ENCODE measurements at places on chromosomes 7 and 10.

GRCh38 chr7:51635775-51636174 is 319.2 kb upstream of the COBL start:
- no peak for DNase-seq

GRCh38 chr10:89426230-89426868 is 12.0 kb downstream of the IFIT5 start:
- no peak for DNase-seq

GRCh38 chr7:120402079-120402767 is 129.2 kb downstream of the KCND2 start:
- no peak for DNase-seq

- DNase-seq: no peak
Measured at GRCh38 chr10:117441361-117441760, 66.1 kb upstream of the PDZD8 start.

DNA sequence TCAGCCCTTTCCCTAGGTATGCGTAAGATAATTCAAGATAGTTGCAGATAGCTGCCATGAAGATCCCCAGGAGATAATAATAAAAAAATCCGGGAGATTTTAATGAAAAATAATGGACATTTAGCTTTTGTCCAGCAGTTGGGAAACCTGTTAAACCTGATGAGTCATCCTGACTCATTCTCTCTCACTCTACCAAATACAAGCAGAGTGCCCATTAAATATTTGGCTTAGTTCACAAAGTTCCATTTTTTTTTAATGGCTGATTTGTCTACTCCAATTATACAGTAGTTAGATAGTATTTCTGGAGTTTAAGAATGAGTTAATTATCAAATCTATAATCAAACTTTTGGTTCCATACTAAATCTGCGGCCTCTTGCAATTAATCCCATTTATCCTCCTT is 2.1 kb upstream of the SHTN1 start:
- DNase-seq: no peak

DNA sequence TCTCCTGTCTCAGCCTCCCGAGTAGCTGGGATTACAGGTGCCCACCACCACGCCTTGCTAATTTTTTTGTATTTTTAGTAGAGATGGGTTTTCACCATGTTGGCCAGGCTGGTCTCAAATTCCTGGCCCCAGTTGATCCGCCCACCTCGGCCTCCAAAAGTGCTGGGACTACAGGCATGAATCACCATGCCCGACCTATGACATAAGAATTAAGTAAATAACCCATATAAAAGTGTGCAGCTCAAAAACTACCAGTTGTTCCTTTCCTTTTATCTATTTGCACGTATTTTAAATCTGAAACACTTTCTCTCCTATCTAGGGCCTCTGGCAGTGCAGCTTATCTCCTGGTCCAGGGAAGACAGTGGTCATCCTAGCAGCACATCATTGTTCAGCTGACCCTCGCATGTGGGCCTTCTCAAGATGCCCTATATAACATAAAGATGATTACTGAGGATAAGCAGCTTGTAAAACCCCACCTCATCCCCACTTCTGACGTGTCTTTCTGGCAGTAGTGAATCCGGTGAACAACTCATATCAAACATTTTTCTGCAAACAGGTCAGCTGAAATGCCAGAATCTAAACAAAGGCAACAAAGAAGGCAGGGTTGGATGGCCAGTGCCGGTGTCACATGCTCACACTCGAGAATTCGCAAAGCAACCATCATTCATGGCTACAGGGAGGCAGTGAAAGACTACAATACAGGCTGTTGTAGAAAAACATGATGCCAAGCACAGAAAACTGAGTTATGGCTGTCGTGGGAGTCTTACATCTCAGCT is 36.0 kb upstream of the KCNIP2 start:
- no peak for DNase-seq

DNA sequence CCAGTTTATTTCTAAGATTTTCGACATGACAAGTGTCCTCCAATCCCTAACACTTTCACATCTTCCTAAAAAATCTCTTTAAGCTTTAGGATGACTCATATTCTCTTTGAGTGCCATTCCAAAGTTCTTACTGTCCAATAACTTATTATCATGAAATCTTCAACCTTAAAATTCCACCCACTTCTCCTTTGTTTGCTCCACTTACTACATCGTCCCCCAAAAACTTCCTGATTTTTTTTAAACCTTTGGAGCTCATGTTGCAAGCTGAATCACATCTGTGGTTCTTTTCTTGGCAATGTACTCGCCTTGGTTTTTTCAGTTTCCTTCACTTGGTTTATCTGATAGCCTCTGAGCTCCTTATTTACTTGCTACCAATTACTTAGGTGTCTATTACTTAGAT is 39.2 kb upstream of the JCAD start:
- no peak for DNase-seq

DNA sequence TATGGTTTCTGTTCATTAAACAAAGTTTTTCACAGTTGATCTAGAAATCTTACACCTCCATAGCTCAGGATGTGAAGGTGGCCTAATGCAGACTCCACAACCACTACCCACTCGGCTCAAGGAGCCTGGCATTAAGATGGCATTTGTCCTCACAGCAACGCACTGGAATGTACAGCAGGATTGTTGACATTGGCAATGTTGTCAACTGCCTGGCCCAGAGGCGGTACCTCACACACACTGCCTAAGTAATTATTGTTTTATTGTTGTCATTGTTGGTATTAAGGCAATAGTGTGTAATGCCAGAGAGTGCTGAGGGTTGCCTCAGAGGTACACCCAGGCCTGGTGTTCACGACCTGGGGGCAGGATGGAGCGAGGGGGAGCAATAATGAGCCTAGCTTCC is 38.3 kb downstream of the LRRC18 start:
- no peak for DNase-seq

DNA sequence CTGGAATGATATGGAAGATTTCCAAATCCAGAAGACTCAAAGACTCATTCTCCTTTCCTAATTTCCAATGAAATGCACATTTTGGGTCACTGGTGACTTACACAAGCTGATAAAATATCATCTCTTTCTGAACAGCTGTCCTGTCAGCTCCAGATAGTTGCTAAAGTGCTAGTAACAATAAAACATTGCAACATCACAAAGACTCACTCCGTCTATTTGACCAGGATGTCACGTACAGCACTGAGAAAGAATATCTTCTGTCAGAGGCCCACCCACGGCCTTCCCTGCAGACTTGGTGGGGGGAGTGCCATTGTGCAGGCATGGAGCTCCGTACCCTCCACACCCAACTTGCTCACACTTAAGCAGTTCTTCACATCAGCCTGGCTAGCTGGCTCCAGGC is 78.9 kb upstream of the EGR2 start:
- no peak for DNase-seq

DNA sequence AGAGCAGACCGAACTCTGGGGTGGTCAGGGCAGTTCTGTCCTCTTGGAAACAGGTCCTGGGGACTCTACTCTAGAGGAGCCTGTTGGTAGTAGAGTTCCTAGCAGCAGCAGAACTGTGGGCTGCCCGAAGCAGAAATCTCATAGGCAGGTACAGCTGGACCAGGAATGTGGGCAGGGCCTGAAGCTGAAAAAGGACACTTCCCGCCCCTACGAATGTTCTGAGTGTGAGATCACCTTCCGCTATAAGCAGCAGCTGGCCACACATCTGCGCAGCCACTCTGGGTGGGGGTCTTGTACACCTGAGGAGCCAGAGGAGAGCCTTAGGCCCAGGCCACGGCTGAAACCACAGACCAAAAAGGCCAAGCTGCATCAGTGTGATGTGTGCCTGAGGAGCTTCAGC is 8.3 kb upstream of the ZNF783 start:
- no peak for DNase-seq

DNA sequence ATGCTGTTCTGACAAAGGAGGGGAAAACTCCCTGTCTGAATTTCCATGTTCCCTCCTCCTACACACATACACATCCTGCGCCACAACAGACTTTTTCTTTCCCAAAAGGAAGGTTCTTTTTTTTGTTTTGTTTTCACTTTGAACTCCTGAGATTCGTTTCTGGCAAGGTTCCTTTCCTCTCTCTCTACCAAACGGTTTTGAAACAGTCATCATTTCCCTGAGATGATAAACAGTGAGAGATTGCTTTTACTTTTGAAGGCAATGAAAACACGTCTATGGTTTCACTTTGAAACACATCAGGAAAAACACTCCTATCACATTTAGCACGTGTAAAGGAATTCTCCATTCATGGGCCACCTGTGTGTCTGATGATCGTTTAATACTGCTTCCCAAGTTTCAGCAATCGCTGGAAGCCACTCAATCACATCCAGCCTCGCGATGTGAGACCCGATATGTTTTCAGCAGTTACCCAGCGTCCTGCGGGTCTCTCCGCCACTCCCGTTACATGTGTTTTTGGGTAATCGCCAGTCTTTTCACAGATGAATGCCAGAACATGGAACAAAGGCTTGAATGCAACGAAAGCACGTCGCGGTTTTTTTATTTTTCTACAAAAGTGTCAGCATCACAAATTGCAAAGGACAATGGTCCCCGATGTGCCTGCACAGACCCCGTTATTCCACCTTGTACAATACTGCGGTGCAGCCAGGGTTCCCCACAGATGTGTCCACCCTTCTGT is 62.8 kb upstream of the CUX1 start:
- no peak for DNase-seq

GRCh38 chr7:155057076-155057475 is 13.0 kb upstream of the HTR5A start:
- DNase-seq: no peak

- no peak for DNase-seq
Measured at GRCh38 chr7:74430961-74431466, 22.7 kb upstream of the GTF2IRD1 start.

GRCh38 chr7:121545418-121545817 is 149.3 kb upstream of the FAM3C start:
- no peak for DNase-seq

DNA sequence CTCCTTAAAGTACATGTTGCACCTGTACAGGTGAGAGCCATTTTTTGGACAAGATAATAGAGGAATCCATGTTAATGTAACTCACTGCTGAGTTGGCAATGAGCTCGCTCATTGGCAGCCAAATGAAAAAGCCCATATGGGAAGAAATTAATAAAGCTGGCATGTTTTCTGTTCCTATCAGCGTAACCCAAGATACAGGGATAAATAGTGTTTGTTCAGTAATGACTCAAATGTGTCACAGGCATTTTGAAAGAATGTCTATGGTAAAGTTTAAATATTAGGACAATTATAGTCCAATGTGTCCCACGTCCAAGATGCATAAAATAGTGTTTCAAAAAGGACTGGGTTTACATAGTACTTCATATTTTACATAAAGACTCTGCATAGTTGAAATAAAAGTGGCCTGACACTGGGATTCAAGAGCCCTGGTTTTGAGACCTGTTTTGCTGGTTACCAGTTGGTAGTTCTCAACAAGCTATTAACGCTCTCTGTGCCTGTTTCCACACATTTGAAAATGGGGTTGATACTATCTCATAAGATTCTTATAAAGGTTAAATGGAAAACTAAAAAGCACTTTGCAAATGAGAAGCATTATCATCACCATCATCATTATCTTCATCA is 49.1 kb downstream of the MTURN start:
- DNase-seq: no peak

GRCh38 chr7:73918926-73919693 is 58.2 kb downstream of the TMEM270 start:
- no peak for DNase-seq

DNA sequence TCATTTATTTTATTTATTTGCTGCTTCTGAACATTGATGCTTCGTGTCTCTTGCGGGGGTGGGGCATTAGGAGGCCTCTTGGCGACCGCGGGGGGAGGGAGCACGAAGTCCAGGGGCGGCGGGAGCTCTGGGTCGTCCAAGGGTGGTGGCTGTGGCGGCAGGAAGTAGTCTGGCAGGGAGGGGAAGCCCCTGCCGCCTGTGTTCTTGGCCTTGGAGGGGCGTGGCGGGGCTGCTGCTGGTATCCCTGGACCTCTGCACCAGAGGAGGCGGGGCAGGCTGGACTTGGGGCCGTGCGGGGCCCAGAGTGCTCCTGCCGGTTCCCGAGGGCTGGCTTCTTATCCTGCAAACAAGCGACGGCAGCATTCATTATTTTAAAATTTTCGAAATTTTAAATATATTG is 70.5 kb upstream of the ABI1 start:
- no peak for DNase-seq

All from cortex of kidney (tissue), 1 donor.